ENCODE measurements at places on chromosomes 2 and 18.

DNA sequence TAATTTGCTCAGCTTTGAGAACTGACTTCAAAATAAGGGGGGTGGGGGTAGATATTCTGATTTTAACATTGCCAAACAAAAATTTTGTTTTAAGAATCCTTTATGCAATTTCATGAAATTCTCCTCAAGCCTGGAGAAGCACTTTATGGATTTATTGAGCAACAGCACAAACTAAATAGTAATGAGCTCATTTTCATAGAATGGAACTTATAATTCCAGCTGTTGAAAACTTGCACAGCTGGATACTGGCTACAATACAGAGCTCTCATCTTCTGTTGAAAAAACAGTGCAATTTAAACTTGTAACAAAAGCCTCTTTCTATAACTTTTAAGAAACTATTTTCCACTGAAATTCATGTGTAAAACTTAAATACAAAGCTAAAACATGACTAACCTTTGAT lies 137.6 kb upstream of the FN1 start:
- DNase-seq, result no peak

- no peak for DNase-seq
Observed at GRCh38 chr18:886076-886475, 18.6 kb upstream of the ADCYAP1 start.

DNA sequence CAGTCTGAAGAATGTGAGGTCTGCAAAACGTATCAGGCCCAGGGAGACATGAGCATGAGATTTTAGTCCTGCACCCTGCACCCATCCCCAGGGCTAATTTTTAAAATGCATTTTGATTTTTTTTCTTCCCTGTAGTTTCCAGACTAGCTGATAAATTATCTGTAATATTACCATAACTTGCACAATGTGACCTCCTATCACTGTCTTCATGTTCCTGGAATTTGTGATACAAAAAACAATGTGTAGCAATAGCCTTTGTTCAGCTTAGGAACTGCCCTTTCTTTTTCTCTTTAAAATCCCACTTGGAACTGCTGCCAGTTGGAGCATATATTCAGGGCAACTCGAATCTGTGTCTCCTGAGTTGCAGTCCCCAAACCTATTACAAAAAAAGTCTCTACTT lies 222.8 kb upstream of the HS6ST1 start:
- no peak for DNase-seq

DNA sequence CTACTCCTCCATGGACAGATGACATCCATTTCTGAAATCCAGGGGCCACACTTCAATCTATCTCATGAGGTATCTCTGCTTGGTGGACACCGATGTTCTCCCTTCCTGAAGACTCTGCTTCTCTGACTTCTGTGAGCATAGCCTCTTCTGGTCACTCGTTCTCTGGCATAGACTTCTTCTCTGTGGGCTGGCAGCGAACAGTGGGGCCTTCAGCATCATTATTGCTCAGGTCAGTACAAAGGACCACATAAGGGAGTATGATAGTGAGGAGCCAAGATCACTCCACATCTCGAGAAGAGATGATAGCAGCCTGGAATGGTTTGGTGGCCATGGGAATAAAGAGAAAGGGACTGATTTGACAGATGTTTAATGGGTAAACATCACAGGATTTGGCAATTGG lies 8.0 kb upstream of the KCMF1 start:
- DNase-seq, result no peak

GRCh38 chr18:2968606-2969005 lies 44.3 kb downstream of the LPIN2 start:
- no peak for DNase-seq

DNA sequence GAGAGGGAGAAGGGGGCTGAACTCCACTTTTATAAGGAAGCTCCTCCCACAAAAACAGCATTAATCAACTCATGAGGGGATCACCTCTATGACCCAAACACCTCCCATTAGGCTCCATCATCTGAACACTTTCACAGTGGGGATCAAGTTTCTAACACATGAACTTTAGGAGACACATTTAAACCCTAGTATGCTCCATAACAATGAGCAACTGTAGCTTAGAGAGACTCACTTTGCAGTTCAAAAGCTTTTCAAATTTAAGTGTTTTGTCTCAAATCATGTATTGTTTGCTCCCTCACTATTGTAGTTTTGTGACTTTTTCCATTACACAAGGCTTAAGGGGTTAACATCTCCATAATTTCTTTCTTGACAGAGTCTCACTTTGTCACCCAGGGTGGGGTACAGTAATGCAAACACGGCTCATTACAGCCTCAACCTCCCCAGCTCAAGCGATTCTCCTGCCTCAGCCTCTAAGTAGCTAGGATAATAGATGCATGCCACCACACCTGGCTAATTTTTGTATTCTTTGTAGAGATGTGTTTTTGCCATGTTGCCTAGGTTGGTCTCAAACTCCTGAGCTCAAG lies 352.7 kb upstream of the CDH20 start:
- DNase-seq, result no peak
